ENCODE measurements at places on chromosomes 3 and 15.

DNA sequence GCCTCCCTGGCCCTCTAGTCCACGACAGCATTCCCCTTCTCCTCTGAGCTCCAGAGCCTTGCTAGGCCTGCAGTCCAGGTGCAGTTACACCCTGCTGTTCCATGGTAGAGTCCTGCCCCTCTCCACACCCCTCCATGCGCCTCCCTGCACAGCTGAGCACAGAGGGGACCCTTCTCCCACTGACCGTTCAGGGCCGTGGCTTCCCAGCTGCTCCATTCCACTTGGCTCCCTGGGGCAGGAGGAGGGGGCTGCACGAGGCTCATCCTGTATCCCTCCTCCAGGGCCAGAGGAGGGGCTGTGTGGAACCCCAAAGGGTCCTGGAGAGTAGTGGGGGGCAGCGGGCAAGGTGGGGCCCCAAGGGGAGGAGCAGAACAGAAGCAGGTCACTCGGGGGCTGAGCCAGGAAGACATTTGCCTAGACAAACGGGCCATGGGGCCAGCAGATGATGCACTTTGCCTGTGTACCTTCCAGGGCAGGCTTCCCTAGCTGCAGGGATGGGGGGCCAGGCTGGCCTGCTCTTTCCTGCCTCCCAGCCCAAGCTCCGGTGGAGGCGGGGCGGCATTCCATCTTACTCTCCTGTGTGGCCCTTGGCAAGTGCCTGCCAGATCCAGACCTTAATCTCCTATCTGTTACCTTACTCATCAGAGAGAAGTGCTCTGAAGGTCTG lies 20.7 kb upstream of the GOLGA6C start:
- DNase-seq, result no peak

- DNase-seq, result no peak
These were observed 4.4 kb upstream of the ZNF589 start for GRCh38 chr3:48236531-48236930.

DNA sequence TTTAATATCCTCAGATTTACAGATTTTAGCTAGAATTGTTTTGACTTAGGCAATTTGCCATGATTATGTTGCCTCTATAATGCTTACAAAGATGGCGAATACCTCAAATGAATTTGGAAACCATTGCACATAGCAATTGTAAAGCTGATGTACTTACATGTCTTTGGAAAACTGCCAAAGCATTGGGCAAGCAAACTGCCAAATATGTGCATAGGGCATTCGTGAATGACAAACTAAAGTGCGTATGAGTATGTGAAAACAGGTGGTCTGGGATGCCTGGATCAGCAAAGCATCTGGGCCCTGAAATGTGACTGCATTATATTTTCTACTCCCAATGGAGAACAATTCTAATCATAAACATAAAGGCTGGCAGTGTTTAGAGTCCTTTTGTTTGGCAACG lies 445.3 kb upstream of the ROBO1 start:
- no peak for DNase-seq

DNA sequence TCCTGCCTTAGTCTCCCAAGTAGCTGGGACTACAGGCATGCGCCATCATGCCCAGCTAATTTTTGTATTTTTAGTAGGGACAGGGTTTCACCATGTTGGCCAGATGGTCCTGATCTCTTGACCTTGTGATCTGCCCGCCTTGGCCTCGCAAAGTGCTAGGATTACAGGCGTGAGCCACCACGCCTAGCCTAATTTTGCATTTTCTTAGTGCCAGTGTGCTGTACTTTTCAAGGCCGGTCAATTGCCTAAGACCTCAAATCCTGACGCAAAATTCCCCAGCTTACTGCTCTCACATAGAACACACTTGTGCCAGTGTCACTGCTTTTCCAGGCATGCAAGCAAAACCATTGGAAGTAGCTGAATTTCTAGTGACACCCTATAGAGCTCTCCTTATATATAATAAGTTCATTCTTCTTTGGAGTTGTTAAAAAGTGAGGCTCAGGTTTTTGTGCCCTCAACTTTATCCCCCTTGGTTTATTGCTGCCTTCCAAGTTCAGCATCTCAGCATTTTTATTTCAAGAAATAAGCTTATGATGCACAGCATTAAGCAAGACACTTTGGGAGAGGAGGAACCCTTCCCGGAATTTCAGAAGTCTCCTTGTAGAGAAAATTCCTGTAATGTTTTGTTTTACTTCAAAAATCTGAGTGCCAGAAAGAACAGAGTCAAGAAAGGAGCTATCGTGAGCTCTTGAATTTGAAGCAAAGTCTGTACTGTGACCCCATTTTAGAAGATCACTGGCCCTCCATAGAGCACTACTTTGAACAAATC lies 93.2 kb downstream of the FILIP1L start:
- peak; percentile 35 for DNase-seq

GRCh38 chr3:126672340-126672739 lies 17.4 kb upstream of the TXNRD3 start:
- no peak for DNase-seq

GRCh38 chr3:185366074-185366335 lies 3.1 kb downstream of the MAP3K13 start:
- no peak for DNase-seq

DNA sequence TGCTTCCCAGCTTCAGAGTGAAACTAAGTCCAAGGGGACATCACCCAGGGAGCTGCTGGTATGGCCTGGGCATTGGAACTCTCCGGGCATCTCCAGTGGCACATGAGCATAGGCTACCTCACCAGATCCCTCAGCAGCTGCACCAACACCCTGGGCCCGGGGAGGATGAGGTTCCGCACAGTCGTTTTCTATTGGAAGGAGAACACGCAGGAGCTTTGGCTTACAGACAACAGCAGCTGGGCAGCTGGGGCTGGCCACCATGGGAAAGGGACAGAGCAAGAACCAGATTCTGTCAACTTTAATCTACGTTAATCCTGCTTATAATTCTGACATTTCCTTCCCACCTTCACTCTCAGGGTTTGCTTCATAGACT lies 65.5 kb downstream of the MYO1E start:
- no peak for DNase-seq

GRCh38 chr3:117962750-117963149 lies 1071.9 kb downstream of the IGSF11 start:
- no peak for DNase-seq

DNA sequence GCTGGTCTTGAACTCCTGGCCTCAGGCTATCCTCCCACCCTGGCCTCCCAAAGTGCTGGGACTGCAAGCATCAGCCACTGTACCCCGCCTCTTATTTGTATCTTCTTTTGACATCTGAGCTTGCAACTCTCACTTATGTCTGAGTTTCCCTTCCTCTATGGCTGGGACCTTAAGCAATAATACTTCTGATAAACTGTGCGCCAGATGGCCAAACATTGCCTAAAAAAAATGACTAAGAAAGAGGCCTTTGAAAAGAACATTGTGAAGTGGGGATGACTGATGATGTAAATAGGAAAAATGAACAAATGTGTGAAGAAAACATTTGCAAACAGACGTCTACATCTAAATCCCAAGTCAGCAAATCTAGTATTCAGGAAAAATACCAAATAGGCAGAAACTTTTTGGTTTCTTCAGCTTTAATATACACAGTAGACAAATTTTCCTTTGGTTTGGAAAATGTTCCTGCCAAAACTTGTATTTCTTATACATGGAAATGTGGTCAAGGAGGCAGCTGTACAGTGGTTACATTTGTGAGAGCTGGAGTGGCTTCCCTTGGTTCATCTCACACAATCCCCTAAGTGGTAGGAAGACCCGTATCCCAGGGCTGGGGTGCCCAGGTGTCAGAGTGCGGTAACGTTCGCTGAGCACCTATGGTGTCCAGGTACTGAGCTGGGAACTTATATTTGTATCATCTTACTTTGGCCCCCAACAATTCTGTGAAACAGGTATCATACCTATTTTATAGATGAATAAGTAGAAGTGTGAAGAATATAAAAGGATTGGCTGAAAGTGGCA lies 11.6 kb upstream of the TFRC start:
- peak; percentile 94 for DNase-seq

- DNase-seq, result no peak
These were observed 17.5 kb downstream of the SENP8 start for GRCh38 chr15:72135719-72136118.

DNA sequence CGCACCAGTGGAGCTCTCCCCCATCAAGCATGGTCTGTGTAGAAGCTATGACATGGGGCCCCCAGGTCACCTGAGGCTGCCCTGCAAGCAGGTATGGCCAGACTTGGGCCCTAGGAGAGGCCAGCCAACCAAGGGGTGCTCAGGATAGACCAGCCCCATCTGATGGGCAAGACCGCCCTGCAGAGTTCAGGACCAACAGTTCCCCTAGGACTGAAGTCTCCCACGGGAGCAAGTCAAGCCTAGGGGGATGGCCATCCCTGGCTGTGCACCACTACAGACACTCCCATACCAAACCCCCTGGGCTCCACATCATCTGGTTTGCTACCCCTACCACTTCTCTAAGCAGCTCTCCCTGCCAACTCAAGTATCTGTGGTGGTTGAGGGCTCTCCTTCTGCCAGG lies 142.2 kb upstream of the MANF start:
- no peak for DNase-seq

- peak; percentile 29 for DNase-seq
These were observed 35.7 kb downstream of the TMEM39A start for GRCh38 chr3:119427669-119428068.

DNA sequence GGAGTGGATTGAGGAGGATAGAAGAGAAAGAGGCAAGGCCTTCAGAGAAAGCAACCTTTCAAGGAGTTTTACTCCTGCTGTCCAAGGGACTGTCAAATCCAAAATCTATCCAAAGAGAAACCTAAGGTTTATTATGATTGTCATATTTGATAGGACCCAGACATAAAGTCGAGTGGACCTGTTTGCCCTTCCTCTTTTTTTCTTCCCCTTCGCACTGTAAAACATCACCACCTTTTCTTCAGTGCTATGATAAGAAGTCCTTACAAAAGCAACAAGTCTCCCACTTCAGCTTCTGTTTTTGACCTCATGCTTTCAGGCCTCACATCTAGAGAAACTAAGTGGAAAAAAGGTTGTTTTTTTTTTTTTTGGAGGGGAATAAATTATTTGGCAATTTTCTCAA lies 73.0 kb downstream of the TRPC1 start:
- DNase-seq, result no peak

DNA sequence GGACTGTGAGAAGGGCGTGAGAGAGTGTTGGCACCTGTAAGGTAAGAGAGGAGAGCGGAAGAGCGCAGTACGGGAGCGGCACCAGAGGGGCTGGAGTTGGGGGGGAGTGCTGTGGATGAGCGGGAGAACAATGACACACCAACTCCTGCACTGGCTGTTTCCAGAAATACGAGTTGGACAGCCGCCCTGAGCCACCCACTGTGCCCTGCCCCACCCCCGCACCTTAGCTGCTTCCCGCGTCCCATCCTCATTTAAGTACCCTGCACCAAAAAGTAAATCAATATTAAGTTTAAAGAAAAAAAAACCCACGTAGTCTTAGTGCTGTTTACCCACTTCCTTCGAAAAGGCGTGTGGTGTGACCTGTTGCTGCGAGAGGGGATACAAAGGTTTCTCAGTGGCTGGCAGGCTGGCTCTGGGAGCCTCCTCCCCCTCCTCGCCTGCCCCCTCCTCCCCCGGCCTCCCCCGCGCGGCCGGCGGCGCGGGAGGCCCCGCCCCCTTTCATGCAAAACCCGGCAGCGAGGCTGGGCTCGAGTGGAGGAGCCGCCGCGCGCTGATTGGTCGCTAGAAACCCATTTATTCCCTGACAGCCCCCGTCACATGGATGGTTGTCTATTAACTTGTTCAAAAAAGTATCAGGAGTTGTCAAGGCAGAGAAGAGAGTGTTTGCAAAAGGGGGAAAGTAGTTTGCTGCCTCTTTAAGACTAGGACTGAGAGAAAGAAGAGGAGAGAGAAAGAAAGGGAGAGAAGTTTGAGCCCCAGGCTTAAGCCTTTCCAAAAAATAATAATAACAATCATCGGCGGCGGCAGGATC lies at the start of gene SOX2:
SOX2 (plus strand) TSS at position 601 of the 811 bp plus-strand sequence. CDS start 436 bp downstream, outside the sequence.
- DNase-seq, result peak; percentile 20

GRCh38 chr3:161854232-161854771 lies 357.7 kb downstream of the OTOL1 start:
- DNase-seq, result peak; percentile 87

- DNase-seq, result no peak
These were observed 22.4 kb downstream of the PRKCI start for GRCh38 chr3:170244576-170244975.

DNA sequence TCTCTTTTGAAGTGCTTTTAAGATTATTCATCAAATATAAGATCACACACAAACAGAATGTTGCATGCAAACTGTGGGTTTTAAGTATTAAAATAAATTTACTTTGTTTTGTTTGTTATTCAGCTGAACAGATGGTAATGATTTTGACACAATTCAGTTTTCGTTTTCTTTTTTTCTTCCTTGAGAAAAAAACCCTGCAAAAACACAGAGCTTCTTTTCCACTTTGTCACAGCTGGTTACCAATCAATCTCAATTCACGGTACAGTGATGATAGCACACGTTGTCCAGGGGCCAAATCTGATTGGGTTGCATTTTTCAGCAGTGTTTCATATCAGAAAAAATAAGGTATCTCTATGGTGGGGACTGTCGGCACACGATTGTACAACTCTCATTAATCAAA lies 473.6 kb downstream of the ROBO2 start:
- no peak for DNase-seq

DNA sequence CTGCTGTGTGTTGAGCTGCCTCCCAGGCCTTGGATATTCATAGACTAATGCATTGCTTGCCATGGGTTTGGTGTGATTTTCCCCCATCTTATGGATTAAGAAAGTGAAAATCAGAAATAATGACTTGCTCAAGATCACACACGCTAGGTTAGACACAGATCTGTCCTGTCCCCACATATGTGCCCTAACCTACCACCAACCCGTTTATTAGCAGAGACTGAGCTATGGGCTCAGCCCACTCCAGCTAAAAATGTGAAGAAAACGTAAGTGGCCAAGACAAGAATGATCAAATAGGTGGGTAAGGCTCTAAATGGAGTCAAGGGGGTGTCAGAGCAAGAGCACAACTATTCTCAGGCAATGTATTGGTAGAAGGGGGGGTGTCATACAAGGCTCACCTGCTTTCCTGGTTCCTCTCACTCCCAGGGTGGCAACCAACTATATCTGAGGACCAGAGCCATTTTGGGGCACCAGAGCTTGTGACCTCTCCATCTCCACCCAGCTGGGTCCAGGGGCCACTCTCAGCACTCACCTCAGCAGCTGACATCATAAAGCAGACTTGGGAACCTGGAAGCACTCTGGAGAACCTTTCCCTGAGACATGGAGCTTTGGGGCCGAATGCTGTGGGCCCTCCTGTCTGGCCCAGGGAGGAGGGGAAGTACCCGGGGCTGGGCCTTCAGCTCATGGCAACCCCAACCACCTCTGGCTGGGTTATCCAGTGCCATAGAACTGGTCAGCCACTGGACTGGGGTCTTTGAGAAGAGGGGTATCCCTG lies 1.4 kb downstream of the HEMK1 start:
- DNase-seq, result no peak

DNA sequence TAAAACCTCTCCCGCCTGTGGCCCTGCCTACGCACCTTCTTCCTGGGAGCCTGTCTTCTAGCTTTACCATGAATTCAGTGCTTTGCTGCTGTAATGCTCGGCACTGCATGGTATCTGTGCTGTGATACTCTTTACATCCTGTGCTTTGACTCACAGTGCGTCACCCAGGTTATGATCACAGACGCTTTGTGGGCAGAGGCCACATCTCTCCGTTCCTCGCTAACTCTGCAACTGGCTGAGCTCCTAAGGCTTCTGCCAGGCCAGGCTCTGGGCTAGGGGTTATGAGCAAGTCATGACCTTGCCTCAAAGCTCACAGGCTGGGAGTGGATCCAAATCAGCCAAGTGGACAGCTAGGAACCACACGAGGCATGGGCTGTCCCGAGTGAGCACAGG lies 23.2 kb downstream of the SPTBN5 start:
- peak; percentile 79 for DNase-seq
